ENCODE measurements at places on chromosomes 1 and 21. TPM values are rescaled to one million over a fixed set of nuclear protein-coding genes. Genes with fewer than 3 reads are reported as not detected.

DNA sequence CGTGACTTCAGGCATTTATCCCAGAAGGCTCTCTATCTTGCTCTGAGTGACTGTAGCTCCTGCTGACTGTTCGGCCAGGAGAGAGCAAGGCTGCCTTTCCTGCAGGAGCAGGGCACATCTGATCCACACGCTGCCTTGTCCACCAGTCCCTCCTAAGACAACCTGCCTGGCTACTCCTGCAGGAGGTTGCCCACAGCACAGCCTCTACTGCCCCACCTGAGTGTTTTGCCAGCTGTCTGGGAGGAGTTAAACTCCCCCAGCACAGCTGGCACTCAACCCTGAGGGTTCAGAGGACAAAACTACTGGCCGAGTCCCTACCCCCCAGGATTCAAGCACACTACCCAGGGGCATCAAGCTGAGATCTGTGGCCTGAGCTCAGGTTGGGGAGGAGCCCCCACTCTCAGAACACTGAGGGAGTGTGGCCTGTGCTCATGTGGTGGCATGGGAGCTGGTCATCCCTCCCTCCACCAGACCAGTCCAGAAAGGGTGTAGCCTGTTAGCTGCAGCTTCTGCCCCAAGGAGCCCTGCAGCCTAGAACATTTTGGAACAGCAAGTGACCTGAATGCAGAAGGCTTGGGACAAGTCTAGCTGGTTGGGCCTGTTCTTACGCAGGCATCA, 237.3 kb downstream of the SLC44A5 start:
- no peak for DNase-seq

DNA sequence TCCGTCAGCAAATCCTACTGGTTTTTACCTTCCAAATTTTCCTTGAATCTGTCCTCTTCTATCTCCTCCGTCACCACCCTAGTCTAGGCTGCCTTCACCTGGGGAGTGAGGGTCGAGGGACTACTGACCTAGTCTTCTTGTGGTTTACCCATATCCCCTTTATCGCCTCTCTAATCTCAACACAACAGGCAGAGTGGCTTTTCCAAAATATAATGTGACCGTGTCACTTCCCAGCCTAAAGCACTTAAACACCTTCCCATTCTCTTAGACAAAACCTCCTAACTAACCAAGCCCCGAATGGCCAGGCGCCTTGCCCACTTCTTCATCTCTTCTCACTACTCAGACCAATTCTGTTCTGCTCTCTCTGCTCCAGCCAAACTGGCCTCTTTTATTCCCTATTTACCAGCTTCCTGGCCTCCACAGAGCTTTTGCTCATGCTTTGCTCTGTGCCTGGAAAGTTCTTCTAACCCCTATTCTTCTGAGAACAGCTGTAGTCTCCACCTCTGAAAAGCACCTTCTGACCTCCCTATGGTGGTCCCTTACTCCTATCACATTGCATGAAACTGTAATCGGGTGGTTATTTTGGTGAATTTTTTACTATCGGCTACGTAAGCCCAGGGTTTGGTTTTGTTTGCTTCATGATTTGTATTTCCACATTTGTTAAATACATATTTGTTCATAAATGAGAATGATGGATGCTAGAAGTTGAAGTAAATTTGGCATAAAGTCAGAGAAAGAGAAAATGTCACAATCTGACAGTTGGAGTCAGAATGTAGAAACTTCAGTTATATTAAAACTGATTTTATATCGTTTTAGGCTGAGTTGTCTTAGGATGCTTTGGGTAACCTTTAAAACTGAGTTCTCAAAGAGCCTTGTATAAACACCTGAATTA, 1.2 kb upstream of the NBPF1 start:
- DNase-seq = no peak

The HPCAL4 gene
- total RNA-seq = 1.3 TPM

GRCh38 chr1:150560011-150560438, 10.8 kb downstream of the ADAMTSL4 start:
- peak; percentile 83 for DNase-seq
